ENCODE measurements at places on chromosomes 4 and X.

- no peak for DNase-seq
These were observed 119.1 kb upstream of the CPEB2 start for GRCh38 chr4:14883166-14883565.

DNA sequence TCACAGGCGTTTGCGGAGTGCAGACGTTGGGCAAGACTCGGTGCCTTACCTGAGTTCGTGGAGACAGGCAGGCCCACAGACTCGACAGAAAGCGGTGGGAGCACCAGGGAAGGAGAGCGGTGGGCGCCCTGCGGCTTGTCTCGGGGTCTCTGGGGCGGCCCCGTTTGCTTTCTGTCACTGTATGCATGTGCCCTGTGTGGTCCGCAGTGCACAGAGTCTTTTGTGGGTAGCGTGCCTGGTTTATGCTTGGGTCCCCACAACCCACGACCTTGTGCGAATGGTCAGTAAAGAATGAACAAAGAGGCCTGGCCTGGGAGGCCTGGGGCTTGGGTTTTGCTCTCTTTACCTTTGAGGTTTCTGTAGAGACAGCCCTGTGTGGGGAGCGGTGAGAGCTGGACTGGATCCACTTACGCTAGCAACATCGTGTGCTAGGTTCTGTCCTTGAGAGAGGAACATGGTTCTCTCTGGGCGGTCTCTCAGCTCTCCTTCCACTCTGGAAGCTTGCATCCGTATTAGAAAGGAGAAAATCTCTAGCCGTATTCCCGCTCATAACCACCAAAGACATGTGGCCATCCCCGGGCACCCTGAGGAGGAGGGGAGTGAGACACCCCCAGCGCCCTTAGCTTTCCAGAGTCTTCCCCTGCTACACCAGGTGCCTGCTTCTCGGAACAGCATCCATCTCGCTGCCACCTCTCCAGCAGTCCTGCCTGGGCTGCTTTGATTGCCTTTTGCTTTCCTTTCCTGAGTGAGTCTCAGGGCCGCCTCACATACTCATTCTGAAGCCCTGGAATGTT lies 1.2 kb downstream of the TADA2B start:
- DNase-seq = no peak

GRCh38 chr4:168868044-168868781 lies 141.8 kb downstream of the CBR4 start:
- no peak for DNase-seq

- DNase-seq = no peak
These were observed 5.9 kb upstream of the STIM2 start for GRCh38 chr4:26854701-26855100.

- no peak for DNase-seq
These were observed 536.9 kb downstream of the RAPGEF2 start for GRCh38 chr4:159639671-159640323.

DNA sequence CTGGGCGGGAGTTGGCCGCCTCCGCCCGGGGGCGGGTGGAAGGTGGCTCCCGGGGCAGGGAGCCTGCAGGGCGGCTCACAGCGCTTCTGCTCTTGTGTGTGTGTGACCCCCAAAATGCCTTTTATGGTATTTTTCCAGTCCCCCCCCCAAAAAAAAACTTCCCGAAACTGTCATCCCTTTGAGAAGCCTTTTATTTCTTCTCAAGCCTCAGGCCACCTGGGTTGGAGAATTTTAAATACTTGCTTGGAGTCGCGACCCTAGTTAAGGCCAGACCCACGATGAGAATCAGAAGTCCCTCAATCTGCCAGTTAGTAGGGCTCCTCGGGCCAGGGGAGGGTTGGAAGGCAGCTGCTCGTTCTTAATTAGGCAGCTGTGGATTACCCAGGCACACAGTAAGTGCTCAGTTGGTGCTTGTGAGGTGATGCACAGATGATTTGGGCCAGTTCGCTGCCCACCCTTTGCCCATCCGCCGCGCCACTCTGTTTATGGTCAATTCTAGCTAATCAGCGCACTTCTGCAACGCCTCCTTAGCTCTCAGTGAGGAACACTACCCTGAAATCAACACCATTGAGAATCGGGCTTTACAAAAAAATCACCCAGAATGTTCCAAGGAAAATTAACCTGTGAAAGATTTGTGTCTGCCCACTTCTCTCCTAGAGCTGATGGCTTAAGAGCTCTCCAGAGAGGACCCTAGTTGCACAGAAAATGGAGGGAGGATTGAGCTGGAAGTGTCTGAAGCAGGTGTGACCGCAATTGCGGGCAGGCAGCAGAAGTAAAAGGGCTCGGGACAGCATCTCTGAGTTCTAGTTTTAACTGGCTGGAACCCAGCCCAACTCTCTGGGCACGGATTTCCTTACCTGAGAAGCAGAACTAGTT lies 648 bp upstream of the SCD5 start:
- peak; percentile 37 for DNase-seq

DNA sequence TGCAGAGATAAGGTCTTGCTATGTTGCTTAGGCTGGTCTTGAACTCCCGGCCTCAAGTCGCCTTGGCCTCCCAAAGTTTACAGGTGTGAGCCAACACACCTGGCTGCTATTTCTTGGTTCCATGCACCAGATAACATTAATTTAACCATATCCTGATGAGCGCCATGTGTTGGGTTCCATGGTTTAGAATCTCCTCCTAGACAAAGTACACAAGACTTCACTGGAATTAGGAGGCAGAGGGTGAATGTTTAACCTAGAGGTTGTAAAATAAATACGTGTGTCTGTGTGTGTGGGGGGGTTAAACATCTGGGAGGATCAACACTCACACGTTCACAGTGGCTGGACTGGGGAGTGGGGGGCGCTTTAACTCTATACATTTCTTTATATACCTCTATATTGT lies 32.4 kb upstream of the SORCS2 start:
- DNase-seq = no peak

DNA sequence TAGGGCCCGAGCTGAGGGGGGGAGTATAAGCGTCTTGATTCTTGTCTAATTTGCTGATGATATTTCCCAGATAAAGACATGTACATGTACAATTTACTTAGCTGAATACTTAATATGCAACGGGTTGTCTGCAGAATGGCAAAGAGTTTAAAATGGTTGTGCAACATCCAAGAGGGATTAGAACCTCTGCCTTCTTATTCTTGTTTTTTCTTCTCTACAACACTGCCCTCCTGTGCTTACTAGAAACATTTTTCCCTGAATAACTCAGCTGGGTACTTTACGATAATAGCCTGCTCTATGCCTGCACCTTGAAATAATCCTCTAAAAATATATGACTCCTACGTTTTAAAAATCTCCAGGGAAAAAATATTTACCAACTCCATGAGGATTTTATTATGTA lies 41.8 kb downstream of the INTS12 start:
- DNase-seq = peak; percentile 32

DNA sequence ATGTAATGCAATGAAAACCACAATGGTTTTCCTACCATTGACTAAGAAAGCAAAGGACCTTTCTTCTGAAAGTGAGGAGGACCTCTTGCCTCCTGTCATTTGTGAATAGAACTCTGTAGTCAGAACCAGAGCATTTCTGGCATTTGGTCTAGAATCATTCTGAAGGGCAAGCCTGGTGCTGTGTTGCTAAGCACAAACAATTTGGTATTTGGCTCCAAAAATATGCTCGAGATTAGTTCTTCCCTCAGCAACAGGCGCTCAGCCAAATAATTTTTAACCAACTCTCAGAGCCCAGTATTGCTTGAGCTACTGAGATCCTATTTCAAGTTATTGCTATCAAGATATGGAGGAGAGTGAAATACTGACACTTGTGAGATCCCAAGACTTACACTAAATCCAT lies 71.0 kb downstream of the SNCA start:
- DNase-seq = no peak

- DNase-seq = no peak
These were observed 184.0 kb downstream of the TBCK start for GRCh38 chr4:106132045-106132444.

- DNase-seq = peak; percentile 68
These were observed 2.9 kb downstream of the PAK3 start for GRCh38 chrX:111098874-111099273.

GRCh38 chr4:184356366-184356765 lies 118.0 kb downstream of the IRF2 start:
- no peak for DNase-seq

DNA sequence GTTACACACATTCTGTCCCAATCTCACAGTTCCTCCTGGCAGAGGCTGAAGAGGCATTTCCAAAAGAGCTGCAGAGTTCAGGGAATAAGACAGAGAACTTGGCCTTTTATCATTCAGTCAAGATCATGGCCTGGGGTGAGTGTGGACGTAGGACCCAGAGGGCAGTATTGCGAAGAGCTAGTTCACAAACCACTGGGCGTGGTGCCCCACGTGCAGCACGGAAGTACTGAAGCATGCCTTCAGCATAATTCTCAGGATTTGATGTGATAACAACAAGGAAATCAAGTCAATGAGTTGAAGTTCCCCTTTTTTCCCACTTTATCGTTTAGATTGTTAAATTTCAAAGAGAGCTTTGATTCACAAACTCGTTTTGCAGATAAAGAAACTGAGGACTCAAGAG lies 117.7 kb downstream of the RELL1 start:
- DNase-seq = no peak

DNA sequence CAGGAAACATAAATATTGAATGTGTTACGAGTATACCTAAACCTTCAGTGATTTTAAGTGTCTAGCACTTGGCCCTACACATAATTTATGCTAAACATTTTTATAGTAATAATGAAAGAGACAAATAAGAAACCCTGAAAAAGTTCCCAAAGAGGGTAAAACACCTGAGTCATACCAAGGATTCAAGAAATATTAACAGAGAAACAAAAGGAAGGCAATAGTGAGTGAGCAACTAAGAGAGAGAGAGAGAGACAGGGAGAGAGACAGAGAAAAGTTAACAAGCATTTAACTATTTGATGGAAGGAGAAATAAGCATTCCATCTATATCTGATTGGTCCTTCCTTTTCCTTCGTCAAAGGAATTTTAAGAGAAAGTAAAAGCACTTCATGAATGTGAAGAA lies 743.6 kb upstream of the POU3F4 start:
- no peak for DNase-seq

- DNase-seq = no peak
These were observed 61.6 kb downstream of the MAD2L1 start for GRCh38 chr4:120005076-120005475.

DNA sequence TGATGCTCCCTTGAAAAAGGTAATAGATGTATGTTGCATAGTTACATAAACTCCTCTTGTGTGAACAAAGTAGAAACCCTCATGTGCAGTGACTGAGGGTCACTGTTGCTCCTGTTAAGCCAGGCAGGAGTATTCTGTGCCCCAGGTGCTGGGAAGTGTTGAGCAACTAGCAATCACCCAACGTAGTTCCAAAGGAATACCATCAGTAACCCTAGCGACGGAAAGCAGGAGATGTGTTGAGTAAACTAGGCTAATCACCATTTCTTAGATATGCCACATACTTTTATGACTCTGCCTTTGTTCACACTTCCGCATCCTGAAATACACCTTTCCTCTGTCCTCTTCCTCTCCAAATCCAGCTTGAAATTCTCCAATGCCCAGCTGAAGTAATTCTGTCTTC lies 50.9 kb upstream of the TAB3 start:
- DNase-seq = no peak

GRCh38 chrX:14899607-14900006 lies 26.4 kb downstream of the MOSPD2 start:
- no peak for DNase-seq

GRCh38 chr4:34854451-34854850 lies 1389.9 kb downstream of the ARAP2 start:
- DNase-seq = no peak

GRCh38 chr4:1976416-1977352 lies 32.1 kb downstream of the NELFA start:
- no peak for DNase-seq

DNA sequence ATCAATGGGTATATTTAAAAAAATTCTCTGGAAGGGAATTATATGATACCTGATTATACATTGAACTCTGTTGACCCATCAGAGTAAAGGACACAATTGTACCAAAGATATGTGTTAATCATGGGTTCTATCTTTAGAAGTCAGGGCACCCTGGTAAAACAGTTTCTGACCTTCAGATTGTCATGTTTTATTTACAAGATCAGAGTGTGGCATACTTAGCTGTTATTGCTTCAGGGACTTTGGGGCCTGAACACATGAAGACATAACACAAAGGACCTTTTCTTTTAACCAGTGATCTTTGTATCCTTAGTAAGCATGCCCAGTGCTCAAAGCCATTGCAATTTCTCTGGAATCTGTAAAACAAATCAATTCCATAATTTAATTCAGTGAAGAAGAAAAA lies 204.8 kb upstream of the RPS6KA3 start:
- no peak for DNase-seq

DNA sequence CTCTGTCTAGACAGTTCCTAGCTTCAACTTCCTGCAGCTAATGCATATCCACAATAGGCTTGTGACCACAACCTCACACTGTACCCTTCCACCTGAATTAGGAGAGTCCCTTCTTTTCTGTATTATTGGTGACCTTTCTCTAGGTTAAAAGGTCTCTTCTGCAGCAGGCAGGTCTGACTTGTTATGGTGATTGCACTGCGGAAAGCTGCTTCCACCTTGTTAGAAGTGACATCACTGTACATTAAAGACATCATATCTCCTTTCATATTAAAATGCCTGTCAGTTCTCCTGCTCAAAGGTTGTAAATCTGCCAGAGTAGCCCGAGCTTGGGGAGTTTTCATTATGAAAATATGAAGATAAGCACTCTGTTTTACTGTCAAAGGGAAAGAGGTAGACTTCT lies 21.5 kb upstream of the LSM6 start:
- DNase-seq = no peak

- no peak for DNase-seq
These were observed 470.5 kb downstream of the BCOR start for GRCh38 chrX:39627257-39627656.

DNA sequence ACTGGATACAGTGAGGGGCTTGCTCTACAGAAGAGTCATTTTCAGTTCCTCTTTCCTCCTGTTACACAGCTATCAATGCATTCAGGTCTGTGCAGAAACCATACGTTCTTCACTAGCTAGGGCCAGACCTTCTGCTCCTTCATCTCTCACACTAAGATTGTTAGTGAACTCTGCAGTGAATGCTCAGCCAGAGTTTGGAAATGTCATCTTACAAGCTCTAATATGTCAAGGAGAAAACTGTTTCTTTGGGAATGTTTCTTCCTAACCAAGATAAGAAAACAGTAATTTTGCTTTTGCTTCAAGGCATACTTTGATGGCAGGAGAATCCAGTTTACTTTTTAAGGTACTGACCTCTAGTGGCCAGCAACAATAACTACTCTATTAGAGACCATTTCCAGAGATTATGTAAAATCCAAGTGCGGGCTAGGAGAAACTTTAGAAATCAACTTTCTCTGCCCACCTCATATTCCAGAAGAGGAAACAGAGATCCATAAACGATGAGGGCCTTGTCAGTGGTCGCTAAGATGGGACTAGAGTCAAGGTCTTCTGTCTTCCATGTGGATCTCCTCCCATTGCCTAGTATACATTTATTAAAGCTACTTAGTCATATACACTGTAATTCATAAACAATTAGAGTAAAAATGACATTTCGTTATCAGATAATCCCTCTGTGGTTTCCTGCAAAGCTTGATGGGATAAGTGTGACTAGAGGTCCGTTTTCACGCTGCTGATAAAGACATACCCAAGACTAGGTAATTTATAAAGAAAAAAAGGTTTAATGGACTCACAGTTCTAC lies 12.1 kb upstream of the CC2D2A start:
- peak; percentile 29 for DNase-seq

All from GM13976 (cell line).